ENCODE measurements at places on chromosomes 1 and 21. TPM values are rescaled to one million over a fixed set of nuclear protein-coding genes. Genes with fewer than 3 reads are reported as not detected.

The FAM72D gene
- total RNA-seq, result 38.3 TPM

The PRDX6 gene
- total RNA-seq, result 147 TPM

The TSEN15 gene
- total RNA-seq, result 82.3 TPM

The MDM4 gene
- total RNA-seq, result 147 TPM

The C1QB gene
- total RNA-seq, result not detected

The ATP13A2 gene
- 22.2 TPM for total RNA-seq

The RHBDL2 gene
- total RNA-seq, result not detected

The HJV gene
- total RNA-seq, result not detected

DNA sequence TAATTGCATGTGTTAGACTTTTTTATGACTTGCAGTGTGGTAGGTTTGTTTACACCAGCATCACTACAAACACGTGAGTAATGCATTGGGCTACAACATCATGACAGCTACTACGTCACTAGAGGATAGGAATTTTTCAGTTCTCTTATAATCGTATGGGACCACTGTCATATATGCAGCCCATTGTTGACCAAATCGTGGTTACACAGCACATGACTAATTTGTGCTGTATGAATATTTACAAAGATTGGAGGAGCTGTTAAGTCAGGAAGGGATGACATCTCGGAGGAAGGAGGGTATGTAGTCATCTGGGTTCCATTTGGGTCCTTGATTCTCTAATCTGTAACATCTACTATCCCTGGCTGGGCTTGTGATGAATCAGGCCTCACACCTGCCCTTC lies 270.9 kb downstream of the TNR start:
- DNase-seq, result no peak

GRCh38 chr1:154935749-154936554 lies 567 bp downstream of the PMVK start:
- DNase-seq, result no peak

DNA sequence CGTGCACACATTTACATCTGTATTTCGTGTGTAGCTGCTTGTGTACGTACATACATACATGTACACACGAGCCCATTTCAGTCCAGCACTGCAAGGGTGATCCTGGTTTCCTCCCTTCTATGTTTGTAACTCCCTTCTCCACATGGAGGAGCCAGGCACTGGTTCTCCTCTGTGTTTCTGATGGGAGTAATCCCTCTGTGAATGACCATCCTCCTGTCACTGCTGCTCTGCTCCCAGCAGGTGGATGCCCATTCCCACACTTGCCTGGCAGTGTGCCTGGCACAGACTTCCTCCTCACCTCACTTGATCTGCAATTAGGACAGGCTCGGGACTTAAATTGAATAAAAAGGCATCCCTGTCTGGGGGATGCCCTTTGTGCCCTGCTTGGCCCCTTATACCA lies 37.1 kb downstream of the TRAPPC10 start:
- no peak for DNase-seq

- no peak for DNase-seq
Observed at GRCh38 chr1:228374711-228375577, 31.7 kb downstream of the TRIM11 start.

- DNase-seq, result no peak
Observed at GRCh38 chr1:192751260-192751659, 57.6 kb upstream of the RGS2 start.

All from activated T-cell treated with anti-CD3 and anti-CD28 coated beads, Interleukin-2, amount 50 U/mL, for 72 hours (primary cell).